ENCODE measurements at places on chromosomes 1 and 21.

GRCh38 chr1:195594773-195595172, 1013.5 kb downstream of the KCNT2 start:
- no peaks in the 10 kb centered on the region for H3K27me3 ChIP-seq
- DNase-seq = no peak
- no peaks in the 10 kb centered on the region for H3K4me1 ChIP-seq

DNA sequence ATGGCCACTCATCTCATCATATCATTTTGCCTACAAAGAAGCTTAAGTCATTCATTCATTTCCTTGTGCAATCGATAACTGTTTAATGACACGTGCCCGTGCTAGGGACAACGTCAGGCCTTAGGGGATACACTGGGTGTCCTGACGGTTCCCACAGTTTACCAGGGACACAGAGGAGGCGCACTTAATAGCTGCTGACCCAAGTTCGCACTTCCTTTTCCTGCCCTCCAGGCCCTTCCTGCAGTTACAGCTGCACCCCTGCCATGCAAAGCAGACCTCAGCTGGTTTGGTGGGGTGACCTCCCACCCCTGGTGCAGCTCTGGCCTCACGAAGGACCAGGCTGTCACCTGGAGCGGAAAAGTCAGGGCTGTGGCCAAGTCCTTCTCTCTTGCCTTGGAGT, 4.2 kb downstream of the SPATA21 start:
- no peak overlapping the region for H3K27ac ChIP-seq
- no peaks in the 10 kb centered on the region for H3K4me1 ChIP-seq
- H3K27me3 ChIP-seq = no peaks in the 10 kb centered on the region
- no peak for DNase-seq
- no peak overlapping the region for H3K4me3 ChIP-seq

GRCh38 chr1:184193451-184193850, 141.9 kb downstream of the TSEN15 start:
- H3K27ac ChIP-seq = no peak overlapping the region
- peaks cover 2% of the 10 kb centered on the region for H3K36me3 ChIP-seq
- H3K27me3 ChIP-seq = no peaks in the 10 kb centered on the region
- H3K4me1 ChIP-seq = no peaks in the 10 kb centered on the region
- no peak for DNase-seq

DNA sequence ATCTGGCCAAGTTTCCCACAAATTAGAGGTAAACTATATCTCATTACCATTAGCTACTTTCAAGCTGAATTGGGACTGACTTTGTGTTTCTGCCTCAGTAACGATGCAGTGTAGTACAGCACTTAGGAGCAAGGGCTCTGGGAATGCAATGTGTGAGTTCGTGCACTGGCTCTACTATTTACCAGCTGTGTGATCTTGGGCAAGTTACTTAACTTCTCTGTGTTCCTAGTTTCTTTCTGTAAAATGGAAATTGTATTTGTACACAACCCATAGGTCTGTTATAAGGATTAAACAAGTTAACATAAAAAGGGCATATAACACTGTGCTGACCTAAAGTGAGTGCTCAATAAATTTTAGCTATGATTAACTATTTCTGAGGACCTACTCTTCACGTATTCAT, 65.0 kb upstream of the CSF1 start:
- no peak overlapping the region for H3K4me3 ChIP-seq
- H3K27ac ChIP-seq = no peak overlapping the region
- no peaks in the 10 kb centered on the region for H3K36me3 ChIP-seq
- no peaks in the 10 kb centered on the region for H3K4me1 ChIP-seq
- no peaks in the 10 kb centered on the region for H3K27me3 ChIP-seq
- DNase-seq = no peak

- H3K27ac ChIP-seq = no peak overlapping the region
- no peak overlapping the region for H3K4me3 ChIP-seq
- no peaks in the 10 kb centered on the region for H3K4me1 ChIP-seq
- no peak for DNase-seq
- no peaks in the 10 kb centered on the region for H3K27me3 ChIP-seq
Observed at GRCh38 chr1:227432981-227433380, 114.7 kb upstream of the CDC42BPA start.

Data from mesendoderm (in vitro differentiated cells).